ENCODE measurements at places on chromosomes 2 and 18. TPM values are rescaled to one million over a fixed set of nuclear protein-coding genes. Genes with fewer than 3 reads are reported as not detected.

TUBB6 gene
- total RNA-seq = 520 TPM

DNA sequence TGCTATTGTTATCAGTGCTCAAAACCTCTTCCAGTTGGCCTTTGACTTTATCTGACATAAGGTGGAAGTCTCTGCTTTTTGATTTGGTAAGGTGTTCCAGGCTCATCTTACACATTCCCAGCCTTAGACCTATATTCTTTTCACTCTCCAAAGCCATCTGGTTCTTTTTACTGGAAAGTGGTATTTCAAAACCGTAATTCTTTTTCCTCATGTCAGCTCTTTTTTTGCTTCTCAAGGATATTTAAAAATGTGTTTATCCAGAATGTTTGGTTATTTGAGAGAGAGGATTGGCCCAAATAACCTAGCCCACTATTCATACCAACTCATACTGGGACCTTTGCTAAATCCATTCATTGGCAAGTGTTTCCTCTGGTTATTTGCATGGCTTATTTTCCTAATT is 411.2 kb upstream of the PIK3C3 start:
- DNase-seq = no peak

GRCh38 chr2:217713395-217714286 is 289.2 kb downstream of the TNS1 start:
- peak; percentile 85 for DNase-seq

FAM117B gene
- 6.9 TPM for total RNA-seq

BCL11A gene
- total RNA-seq = 30.5 TPM

C1GALT1C1L gene
- total RNA-seq = not detected

DNA sequence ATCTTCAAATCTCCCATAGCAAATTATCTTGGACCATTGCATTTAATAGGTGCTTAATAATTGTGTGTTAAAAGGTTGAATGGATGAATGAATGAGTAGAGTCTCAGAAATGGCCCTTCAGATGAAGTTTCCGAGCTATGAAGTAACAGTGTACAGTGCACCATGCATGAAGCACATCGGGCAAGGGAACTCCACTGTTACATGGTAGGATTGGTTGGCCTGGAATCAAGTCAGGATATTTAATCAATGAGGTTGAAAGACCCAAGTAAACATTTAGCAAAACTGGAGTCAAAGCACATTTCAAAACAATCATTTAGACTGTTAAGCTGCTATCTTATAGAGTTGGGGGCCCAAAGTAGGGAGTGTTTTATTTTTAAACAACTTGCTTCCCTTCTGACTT is 80.0 kb downstream of the APOB start:
- DNase-seq = no peak

- no peak for DNase-seq
Measured at GRCh38 chr2:205189301-205189700, 493.0 kb upstream of the NRP2 start.

CCDC102B gene
- 5.3 TPM for total RNA-seq

GRCh38 chr2:48448274-48449061 is 81.5 kb upstream of the STON1 start:
- no peak for DNase-seq

DNA sequence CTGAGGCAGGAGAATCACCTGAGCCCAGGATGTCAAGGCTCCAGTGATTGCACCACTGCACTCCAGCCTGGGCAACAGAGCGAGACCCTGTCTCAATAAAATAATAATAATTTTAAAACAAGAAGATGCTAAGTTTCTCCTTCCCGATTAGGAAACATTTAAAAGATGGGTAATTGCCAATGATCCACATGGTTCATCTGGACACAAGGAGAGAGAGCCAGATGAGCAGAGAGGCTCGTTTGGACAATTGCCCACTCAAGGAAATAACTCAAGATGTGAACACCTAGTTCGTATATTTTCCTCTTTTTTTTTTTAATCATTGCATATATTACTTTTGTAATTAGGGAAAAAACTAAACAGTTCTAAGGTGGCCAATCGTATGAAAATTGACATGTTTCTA is 3.6 kb upstream of the ACTG2 start:
- no peak for DNase-seq

DNA sequence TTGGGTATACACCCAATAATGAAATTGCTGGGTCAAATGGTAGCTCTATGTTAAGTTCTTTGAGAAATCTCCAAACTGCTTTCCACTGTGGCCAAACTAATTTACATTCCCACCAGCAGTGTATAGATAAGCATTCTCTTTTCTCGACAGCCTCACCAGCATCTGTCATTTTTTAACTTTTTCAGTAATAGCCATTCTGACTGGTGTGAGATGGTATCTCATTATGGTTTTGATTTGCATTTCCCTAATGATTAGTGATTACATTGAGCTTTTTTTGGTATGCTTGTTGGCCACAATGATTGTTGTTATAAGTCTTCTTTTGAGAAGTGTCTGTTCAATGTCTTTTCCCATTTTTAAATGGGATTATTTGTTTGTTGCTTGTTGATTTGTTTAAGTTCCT is 50.4 kb upstream of the EPAS1 start:
- DNase-seq = no peak
